ENCODE measurements at places on chromosomes 5 and 9.

DNA sequence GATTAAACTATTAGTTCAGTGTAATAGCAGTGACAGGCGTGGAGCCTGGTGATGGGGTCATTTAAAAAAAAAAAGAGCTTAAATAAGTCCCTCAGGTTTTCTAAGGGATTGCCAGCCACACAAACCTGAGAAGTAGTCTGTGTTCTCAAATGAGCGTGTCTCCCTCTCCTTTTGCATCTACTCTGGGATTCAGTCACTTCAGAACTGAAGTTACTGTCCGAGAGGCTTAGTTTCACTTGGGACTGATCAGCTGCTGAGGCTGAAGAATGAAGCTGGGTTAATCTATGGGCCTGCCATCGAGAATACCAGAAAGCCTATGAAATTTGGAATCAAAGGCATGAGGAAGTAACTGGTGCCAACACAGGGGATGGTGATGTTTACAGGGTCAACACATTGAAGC is 310.1 kb downstream of the ADAMTS6 start:
- no peak for DNase-seq

DNA sequence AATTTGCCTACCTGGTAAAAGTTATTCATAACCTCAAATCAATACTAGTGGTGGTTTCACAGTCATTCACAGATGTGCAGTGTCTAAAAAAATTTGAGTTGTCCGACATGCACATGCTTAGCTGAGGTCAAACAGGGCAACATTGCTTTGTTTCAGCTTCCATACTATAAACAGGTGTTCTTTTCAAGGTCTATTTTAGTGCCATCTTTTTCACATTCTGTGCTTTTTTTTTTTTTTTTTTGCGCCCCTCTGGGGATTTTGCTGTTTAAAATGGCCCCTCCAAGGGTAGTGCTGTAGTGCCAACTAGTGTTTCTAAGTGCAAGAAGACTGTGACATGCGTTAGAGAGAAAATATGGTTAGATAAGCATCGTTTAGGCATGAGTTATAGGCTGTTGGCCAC is 14.5 kb downstream of the PHAX start:
- DNase-seq = no peak

DNA sequence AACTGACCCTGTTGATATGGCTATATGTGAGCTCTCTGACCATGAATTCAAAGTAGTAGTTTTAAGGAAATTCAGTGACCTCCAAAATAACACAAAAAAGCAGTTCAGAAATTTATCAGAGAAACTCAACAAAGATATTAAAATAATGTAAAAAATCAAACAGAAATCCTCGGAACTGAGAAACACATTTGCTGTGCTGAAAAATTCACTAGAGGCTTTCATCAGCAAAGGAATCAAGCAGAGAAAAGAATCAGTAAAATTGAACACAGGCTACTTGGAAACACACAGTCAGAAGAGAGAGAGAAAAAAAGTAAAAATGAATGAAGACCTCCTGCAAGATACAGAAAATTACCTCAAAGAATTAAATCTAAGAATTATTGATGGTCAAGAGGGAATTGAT is 417.2 kb downstream of the TMEM232 start:
- no peak for DNase-seq

DNA sequence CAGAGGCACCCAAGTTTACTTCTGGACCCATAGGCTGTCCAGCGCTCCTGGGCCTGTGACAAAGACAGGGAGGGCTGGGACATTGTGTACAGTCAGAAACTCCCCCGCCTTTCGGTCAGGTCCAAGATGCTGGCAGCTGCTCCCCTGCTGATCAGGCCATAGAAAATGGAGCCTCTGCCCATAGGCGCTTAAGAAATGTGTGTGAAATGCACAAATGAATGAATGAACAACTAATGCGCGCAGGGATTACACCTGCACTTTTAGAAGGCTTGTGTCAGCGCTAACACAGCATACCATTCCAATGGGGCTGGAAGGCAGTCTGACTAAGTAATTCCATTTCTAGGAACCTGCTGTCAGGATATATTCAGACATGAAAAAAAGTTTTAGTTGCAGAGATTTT is 16.3 kb downstream of the PTPN3 start:
- no peak for DNase-seq

GRCh38 chr5:177994561-177995190 is 1.4 kb downstream of the PROP1 start:
- DNase-seq = no peak

- DNase-seq = no peak
Observed at GRCh38 chr5:124908581-124909451, 162.4 kb upstream of the ZNF608 start.

DNA sequence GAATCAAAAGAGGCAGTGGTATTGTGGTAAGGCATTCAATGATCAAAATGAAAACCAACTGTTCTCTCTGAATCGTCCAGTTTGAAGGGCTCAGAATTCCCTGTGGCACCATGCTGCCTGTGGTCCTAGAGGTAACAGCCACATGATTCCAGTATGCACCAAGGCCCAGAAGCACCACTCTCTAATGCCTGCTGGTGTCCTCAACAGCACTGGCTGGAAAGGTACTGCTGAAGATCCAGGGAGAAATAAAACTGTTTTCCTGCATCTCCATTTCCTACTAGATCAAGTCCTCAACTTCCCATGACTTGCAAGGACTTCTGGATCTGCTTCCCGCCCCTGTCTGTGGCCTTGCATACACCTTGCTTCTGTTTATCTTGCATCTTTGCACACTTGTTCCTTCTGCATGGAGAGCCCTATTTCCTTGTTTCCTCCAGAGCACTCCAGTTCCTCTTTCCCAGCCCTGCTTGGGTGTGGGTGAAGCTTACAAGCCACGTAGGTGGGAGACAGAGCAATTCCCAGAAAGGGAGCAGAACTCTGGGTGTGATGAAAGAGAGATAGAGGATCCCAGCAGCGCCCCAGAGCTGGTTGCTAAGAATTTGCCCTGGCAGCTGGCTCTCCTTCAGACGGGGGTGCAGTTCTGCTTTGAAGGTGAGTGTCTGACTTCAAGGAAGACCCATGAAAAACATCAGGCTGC is 41.0 kb upstream of the EQTN start:
- DNase-seq = no peak

DNA sequence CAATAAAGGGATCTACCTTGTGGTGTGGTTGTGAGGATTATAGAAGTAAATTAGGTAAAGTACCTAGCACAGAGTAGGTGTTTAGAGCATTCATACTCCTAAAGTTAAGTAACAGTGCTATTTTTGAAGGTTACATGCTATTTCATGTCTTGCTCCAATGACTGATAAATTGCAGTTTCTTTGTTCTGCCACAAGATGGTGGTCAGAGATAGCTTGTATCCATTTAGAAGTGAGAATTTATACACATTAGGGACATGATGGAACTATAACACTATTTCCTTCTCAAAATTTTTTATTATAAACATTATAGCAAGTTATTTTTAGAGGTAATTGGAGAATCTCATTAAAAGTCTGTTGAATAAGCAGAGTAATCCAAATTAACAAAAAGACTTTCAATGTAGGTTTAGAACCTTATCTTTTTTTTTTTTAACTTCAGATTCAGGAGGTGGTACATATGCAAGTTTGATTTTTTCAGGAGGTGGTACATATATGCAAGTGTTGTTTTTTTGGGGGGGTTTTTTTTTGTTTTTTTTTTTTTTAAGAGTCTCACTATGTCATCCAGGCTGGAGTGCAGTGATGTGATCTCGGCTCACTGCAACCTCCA is 17.1 kb downstream of the MTREX start:
- DNase-seq = peak; percentile 32

DNA sequence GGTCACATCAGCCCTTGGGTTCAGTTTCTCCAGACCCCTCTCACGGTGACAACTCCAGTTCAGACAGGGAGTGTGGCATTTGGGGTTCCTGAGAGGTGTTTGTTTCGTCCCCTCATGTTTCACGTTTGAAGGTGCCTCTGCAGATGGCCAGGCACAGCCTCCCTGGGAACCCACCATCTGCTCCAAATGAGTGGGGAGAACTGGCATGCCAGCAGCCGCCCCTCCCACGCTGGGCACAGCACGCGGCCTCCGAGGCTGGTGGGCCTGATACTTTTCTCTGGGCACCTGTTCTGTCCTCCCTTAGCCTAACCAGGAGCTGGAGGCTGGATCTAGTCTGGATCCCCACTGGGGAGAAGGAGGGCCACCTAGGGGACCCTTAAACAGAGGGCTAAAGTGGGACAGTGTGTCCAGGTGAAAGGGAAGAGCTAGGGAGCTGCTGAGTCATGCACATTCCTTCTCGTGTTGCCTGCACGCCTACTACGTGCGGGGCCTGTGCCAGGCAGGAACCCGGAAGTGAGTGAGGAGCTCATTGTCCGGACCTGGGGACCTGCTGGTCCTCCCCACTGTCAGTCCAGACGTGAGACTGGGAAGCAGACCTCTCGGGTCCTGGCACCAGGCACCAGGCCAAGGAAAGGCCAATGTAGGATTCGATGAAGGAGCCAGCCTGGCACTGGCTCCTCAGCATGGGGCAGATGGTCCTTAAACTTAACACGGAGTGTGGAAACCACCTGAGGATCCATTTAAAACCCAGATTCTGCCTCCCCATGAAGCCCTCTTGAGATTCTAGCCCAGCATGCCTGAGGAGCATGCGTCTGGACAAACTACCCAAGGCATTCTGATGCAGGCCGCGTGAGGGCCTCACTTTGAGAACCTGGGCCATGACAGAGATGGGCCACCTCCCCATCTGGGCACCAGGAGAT is 11.7 kb downstream of the DNM1 start:
- no peak for DNase-seq

DNA sequence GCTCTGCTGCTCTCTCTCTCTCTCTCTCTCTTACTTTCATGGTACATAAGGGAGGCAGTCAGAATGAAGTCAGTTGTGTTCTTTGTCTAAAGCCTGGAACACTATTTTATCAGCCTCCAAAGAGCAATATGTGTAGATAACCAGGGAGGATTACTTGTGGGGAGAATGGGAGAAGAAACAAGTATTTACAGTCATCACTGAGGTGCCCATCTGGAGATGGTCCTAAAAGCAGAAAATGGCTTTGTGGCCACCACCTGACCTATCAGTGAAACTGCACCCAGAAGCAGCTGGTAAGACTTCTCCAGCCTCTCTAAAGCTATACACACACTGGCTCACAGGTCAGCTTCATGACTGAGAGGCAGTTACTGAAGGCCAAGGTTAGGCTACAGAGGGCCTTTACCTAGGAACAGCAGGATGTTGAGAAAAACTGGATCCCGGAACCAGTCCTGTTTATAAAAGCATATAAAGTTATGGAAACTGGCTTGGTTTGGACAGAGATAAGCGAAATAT is 75.1 kb downstream of the MRPS27 start:
- DNase-seq = peak; percentile 67

DNA sequence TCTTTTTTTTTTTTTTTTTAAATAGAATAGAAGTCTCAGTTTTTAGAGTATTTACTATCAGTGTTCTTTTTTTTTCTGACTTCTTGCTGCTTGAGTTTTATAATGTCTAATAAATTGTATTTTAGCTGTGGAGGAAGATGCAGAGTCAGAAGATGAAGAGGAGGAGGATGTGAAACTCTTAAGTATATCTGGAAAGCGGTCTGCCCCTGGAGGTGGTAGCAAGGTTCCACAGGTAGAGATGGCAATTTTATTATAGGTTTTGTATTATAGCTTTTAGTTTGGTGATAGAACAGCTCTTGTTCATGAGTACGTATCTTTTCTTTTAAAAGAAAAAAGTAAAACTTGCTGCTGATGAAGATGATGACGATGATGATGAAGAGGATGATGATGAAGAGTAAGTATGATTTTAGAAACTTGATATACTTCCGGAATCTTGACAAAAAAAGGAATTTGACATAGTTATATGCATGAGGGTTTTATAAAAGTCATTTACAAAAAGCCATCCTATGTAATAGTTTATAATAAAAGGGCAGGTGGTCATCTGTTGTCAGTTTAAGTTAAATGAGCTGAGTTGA is 5.0 kb downstream of the NPM1 start:
- no peak for DNase-seq

DNA sequence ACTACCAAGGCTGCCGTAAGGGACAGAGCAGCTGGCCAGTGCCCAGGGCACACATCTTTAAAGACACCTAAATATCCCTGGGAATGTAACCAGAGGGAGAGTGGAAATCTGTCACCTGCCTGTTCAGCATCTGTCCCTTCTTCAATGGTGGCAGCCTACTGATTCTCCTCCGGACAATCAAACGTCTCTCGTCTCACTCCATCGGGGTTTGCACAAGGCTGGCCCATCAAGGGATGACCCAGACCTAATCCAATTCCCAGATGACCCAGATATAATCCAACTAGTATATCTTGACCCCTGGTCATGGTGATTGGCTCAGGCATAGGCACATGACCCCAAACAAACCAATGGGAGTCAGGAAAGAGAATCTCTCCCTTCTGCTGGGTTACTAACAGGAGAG is 93.5 kb downstream of the HRH2 start:
- DNase-seq = no peak

- DNase-seq = peak; percentile 39
Observed at GRCh38 chr9:129936222-129936621, 101.0 kb downstream of the USP20 start.

DNA sequence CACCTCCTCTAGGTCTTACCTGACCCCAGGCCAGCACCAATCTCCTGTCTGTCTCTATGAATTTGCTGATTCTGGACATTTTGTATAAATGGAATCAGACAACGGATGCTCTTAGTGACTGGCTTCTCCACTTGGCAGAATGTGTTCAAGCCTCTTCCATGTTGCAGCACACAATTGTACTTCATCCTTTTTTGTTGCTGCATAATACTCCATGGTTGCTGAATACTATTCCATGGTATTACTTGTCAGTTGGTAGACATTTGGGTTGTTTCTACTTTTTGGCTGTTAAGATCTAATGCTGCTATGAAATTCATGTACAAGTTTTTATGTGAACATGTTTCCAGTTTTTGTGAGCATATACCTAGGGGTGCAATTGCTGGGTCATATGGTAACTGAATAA is 34.3 kb upstream of the FCN1 start:
- no peak for DNase-seq

- DNase-seq = no peak
Observed at GRCh38 chr9:78014776-78015175, 16.8 kb downstream of the GNAQ start.

DNA sequence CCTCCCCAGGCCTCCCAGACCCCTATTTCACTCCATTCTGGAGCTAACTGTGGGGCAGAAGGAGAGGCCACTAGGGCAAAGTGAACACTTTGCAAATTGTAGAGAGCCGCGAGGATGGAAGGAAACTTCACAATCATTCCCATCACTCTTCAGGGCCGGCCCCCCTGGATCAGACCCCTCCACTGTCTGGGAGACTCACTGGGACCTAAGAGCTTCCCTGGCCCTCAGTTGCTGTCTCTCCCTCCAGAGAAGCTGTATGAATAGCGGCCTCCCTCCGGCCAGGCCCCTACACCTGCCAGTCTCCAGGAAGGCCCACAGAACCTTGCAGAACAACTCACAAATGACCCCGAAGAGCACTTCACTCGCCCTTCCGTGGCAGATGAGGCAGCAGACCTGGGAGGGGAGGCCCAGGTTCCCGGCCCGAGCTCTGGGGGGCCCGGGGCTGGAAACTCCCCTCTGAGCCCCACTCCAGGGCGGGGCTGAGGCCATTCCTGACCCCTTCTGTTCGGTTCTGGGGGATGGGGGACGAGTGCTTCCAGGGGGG is 141.9 kb upstream of the IER5L start:
- DNase-seq = peak; percentile 39

GRCh38 chr5:88948746-88949600 is 66.0 kb upstream of the MEF2C start:
- peak; percentile 41 for DNase-seq
